ENCODE measurements at places on chromosomes 3 and 15. TPM values are rescaled to one million over a fixed set of nuclear protein-coding genes. Genes with fewer than 3 reads are reported as not detected.

DNA sequence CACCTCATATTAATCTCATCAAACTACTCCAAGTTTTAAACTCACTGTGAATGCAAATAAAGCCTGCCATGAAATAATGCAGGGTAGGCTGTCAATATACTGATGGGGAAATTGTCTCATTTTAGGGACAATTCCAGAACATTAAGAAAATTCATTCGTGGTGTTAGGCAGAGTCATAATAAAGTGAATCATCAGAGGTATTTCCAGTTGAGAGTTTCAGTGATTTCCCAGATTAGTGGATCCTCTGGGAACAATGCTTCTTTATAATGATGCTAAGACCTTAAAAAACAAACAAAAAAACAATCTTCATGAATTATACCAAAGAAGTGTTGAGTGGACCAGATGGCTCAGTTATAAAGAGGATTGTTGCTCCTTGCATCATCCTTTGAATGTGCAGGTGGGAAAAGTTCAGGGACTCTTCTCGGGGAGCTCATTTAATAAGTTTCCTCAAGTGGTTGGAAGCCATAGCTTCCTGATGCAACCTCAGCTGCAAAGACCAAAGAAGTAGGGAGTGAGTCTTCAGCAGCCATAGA lies 360.9 kb upstream of the TRIM42 start:
- no peak for DNase-seq

- DNase-seq, result no peak
Measured at GRCh38 chr3:61887206-61887605, 325.8 kb downstream of the PTPRG start.

GRCh38 chr15:74789741-74790079 lies 7.8 kb downstream of the CSK start:
- no peak for DNase-seq

DNA sequence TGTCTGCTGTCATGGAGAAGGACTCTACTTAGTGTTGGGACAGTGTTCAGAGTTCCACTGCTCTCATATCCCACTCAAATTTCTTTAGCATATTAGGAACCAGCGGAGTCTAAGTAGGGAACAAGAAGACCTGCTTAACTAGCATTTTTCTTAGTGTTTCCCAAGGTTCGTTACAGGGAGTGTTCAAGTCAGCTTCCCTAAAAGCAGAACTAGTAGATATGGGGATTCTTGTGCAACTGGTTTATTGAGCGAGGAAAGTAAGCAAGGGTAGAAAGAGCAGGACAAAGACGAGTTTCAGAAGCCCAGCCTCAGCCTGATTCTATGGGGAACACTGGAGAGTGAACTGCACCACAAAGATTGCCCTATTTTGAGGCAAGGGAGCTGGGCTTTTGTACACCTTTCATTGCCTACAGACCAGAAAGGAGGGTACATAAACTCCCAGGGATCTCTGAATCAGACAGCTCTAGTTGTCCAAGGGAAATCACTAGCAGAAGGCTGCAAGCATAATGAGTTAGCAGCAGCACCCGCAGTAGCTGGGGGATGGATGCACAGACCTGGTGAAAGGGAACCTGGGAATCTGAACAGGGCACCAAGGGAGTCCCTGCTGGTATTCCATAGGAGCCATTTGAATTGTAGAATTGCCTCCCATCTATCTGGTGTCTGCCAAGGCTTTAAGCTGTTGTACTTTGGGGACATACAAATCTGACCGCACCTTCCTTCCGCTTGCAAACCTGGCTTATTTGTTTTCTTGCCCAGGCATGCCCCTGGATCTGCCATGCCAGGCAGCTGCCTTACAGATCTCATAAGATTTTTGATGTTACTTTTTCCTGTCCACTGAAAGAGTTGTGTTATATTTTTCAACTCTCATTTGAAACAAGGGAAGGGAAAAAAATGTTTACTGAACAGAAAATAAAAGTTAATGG lies 15.1 kb downstream of the CMTM7 start:
- no peak for DNase-seq

GRCh38 chr15:40929660-40930429 lies 705 bp downstream of the DLL4 start:
- no peak for DNase-seq

- DNase-seq, result no peak
Measured at GRCh38 chr15:98647026-98647773, 1.1 kb upstream of the IGF1R start.

DNA sequence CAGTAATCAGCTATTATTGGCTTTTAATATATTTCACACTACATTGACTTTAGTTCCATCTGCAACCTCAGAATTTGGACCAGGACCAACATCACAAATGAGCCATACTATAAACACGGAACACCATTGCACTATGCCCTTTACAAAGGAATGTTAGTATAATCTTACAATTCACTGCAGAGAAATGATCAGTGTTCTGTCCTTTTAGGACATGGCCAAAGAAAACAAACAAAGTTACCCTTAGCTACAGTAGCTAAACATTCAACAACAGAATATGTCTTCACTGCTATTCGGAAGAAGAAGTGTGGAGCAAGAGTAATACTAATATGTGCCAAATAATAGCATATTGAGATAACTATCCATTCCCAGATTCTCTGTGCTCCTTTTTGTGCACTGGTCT lies 90.4 kb downstream of the NAALADL2 start:
- DNase-seq, result no peak

- DNase-seq, result no peak
Measured at GRCh38 chr15:63457379-63457778, 47.0 kb upstream of the USP3 start.

- DNase-seq, result no peak
Measured at GRCh38 chr3:29333576-29333975, 52.7 kb downstream of the RBMS3 start.

DNA sequence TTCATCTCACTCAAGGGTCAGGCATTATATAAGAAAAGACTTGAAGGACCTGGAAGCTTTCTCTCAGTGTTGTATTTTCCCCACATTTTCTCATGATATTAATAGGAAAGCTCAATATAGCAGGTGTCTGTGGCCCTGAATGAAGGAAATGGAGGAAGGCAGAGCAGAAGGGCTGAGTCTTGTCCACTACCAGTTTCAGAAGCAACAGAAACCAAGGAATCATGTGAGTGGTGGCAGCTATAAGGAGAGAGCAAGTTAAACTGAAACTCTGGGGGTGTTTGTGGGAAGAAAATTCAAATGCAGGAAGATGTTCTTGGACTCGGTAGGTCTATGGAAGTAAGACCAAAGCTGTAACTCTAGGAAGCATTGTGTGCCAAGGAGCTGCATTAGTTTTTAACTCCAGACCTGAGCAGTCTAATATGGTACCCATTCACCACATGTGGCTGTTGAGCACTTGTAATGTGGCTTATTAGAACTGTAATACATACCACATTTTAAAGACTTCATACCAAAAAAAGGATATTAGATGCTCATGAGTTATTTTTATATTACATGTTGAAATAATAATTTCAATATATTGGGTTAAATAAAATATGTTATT lies 278.8 kb upstream of the GADL1 start:
- no peak for DNase-seq

DNA sequence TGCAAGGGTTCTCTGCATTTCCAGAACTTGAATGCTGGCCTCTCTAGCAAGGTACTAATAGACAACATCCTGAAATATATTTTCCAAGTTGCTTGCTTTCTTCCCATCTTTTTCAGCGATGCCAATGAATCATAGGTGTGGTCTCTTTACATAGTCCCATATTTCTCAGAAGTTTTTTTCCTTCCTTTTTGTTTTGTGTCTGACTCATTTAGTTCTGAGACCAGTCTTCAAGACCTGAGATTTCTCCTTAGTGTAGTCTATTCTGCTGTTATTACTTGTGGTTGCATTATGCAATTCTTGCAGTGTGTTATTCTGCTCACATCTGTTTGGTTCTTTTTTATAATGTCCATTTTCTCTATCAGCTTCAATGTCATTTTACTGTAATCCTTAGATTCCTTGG lies 1265.0 kb upstream of the ALCAM start:
- no peak for DNase-seq

DNA sequence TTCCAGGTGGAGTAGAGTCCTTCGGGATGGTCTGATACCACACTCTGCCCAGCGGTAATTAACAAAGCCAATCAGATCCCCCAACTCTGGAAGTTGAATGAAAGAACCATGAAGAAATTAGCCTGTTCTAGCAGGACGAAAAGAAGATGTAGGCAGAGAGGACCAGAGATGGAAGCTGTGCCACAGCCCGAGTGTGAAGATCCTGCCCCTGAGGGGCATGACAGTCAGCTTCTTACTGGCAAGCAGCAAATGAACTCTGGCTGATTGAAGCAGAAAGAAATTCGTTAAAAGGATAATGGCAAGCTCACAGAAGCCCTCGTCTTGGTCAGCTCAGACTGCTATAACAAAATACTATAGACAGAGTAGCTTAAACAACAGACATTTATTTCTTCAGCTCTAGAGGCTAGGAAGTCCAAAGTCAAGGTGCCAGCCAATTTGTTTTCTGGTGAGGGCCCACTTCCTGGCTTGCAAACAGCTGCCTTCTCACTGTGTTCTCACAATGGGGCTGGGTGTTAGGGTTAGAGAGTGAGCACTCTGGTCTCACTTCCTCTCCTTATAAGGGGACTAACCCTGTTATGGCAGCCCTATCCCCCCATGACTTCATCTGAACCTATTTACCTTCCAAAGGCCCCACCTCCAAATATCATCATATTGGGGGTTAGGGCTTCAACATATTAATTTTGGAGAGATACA lies 307.1 kb downstream of the VPS13C start:
- DNase-seq, result no peak

DNA sequence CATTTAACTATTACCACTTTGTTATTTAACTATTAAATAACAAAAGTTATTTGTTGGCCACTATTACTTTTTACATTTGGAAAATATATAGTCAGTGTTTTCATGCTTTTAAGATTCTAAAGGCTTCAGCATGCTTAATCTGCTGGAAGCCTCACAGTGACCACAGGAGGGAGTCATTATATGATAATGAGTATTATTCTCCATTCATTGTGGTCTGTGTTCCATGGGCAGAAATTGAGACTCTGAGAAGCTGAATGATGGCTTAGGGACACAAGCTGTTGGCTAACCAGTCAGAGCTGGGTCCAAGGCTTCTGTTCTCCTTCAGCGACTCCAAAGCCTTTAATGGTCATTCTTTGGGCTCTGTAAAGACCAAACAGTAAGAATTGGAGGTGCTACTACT lies 64.7 kb downstream of the BFSP2 start:
- no peak for DNase-seq

GRCh38 chr15:82833362-82833682 lies 23.9 kb downstream of the WHAMM start:
- DNase-seq, result no peak

DNA sequence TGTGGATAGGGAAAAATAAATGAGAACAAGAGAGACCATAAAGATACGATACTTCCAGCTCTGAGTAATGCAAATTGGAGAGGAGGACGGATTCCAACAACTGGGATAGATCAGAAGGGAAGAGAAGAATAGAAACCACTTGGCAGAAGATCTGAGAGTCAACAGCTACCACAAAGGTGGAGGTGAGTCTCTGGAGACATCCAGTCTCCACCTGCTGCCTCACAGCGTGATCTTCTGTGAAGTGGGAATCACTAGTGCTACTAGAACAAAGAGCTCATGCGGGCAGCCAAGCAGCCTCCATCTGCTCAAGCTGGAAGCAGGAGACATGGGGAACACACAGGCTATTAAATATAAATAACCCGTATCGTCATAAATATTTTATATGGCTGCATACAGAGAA lies 558.5 kb upstream of the CFAP20DC start:
- no peak for DNase-seq

The PROK2 gene
- 0.10 TPM for polyA plus RNA-seq

The PROS1 gene
- 50.9 TPM for polyA plus RNA-seq

The CD200 gene
- 41.5 TPM for polyA plus RNA-seq

The GOLGA6L10 gene
- 3.1 TPM for polyA plus RNA-seq

The TRIM42 gene
- polyA plus RNA-seq, result not detected
